Smooth muscle cell of the umbilical artery (primary cell): ENCODE measurements at places on chromosomes 16 and 17. TPM values are rescaled to one million over a fixed set of nuclear protein-coding genes. Genes with fewer than 3 reads are reported as not detected.

The MT1A gene
- 0.88 TPM in 1 of 2 replicates, not detected in the other for total RNA-seq

The AANAT gene
- total RNA-seq, result 0.37 TPM in 1 of 2 replicates, not detected in the other

The CCL4 gene
- not detected in 2 replicates for total RNA-seq

The SMIM36 gene
- not detected in 2 replicates for total RNA-seq

The PABPN1L gene
- not detected in 2 replicates for total RNA-seq

The PKMYT1 gene
- total RNA-seq, result 0.59 and 4.2 TPM in 2 replicates

The TBX21 gene
- total RNA-seq, result not detected in 2 replicates
